ENCODE measurements at places on chromosomes 2 and 18.

DNA sequence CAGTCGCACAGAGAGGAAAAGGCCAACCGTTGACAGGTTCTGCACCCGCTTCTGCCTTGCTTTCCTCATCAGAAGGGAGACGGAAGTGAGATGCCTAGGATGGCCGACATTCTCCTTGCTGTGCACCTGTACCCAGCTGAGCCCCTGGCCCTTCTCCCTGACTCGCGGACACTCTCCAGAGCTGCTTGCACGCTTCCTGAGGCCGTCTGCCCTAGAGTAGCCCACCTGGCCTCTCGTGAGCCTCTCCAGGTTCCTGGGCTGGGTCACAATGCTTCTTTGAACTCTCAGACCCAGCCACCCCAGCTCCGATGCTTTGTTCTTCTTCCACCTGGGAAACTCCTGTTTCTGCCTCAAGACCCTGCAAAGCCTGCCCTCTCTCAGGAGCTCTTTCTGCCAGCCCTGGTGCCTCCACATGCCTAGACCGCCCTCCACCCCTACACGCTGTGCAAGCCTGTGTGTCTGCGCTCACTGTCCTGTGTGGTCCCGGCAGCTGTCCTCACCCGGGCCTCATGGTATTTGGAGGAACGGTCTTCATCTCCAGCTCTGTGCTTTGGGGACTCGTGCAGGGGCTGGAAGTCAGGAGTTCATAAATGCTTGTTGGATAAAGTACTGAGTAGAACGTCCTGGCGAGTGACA is 345.4 kb upstream of the SALL3 start:
- no peak for DNase-seq

- no peak for DNase-seq
Observed at GRCh38 chr18:13889671-13890070, 25.7 kb downstream of the MC2R start.

DNA sequence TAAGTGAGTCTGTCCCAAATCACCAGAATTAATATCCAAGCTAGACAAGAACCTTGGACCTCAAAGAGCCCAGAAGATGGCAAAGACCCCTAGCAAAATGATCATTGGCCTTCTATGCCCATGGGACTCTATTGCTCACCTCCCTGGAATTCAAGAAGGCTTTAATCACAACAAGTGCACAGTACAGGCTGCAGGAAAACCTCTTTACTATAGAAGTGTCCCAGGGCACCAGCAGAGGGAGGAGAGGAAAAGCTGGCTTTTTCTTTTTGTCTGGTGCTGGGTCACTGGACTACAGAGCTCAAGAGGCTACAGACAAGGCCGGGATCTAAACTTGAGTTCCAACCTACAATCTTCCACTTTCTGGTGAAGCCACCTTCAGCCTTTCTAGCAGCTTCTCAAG is 88.3 kb upstream of the PPP1CB start:
- DNase-seq: no peak

- peak; percentile 13 for DNase-seq
Observed at GRCh38 chr2:121257480-121257840, 27.5 kb downstream of the TFCP2L1 start.

DNA sequence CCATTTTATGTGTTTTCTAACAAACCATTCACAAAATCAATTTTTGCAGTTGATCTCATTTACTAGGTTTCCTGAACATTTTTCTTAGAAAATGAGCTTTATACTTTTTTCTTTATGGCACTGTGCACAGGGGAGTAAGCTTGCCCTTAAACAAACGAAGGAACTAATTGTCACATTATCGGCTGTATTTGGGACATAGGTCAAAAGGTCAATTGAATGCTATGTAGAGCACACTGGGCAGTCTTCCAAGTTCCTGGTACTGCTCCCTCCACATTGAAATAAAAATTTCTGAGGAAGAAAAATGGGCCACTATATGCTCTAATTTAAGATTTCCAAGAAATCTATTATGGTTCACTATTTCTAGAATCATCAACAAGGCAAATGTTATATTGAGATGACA is 93.6 kb upstream of the TMEFF2 start:
- no peak for DNase-seq

Data from activated effector memory CD4-positive, alpha-beta T cell treated with anti-CD3 and anti-CD28 coated beads, Interleukin-2, amount 50 U/mL, for 16 hours (primary cell).